ENCODE measurements at places on chromosomes 1 and 21.
A peak's percentile ranks its signal among the peaks of the same experiment; 100 is the strongest.

GRCh38 chr1:109527846-109528695 lies 11.6 kb upstream of the GPR61 start:
- no peak for DNase-seq

GRCh38 chr1:59638231-59638711 lies 176.5 kb upstream of the HOOK1 start:
- no peak for DNase-seq

DNA sequence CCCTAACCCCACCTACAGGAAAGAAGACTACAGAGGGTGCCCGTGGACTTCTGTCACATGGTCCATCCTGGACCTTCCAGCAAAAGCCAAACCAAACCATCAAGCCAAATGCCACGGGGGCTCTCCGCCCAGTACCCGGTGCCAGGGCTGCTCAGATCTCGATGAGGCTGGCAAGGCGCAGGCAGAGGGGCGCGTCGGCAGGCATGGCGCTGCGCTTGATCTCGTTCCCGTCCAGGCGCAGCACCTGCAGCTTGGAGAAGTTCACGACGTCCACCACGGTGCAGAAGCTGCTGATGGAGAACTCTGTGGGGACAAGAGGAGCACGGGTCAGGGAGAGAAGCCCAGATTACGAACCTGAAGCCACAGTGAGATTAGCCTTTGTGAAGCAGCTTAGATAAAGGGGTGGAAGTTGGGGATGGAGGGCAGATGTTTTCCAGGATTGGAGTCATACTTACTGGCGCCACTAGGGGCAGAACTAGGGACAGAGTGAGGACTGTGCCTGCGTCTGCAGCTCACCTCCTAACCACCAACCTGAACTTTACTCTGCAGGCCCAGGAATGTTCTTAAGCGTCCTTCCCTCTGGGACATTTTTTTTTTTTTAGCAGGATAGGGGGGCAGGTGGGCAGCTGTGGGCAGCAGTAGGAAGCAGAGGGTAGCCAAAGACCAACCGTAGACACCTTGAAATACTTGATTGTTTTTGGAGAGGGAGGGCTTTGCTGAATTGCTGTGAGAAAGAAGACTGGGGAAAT lies 8.6 kb downstream of the FMOD start:
- peak; percentile 38 for DNase-seq

- DNase-seq: no peak
Observed at GRCh38 chr1:154971341-154971998, 923 bp upstream of the SHC1 start.

GRCh38 chr1:224730965-224731364 lies 114.8 kb downstream of the CNIH3 start:
- no peak for DNase-seq

GRCh38 chr1:231807541-231807940 lies 181.0 kb downstream of the DISC1 start:
- no peak for DNase-seq

GRCh38 chr1:108661030-108661609 lies at the start of gene HENMT1:
HENMT1 (minus strand) TSS chr1:108661093; CDS start chr1:108659884, 1,209 bp downstream.
- peak; percentile 69 for DNase-seq

DNA sequence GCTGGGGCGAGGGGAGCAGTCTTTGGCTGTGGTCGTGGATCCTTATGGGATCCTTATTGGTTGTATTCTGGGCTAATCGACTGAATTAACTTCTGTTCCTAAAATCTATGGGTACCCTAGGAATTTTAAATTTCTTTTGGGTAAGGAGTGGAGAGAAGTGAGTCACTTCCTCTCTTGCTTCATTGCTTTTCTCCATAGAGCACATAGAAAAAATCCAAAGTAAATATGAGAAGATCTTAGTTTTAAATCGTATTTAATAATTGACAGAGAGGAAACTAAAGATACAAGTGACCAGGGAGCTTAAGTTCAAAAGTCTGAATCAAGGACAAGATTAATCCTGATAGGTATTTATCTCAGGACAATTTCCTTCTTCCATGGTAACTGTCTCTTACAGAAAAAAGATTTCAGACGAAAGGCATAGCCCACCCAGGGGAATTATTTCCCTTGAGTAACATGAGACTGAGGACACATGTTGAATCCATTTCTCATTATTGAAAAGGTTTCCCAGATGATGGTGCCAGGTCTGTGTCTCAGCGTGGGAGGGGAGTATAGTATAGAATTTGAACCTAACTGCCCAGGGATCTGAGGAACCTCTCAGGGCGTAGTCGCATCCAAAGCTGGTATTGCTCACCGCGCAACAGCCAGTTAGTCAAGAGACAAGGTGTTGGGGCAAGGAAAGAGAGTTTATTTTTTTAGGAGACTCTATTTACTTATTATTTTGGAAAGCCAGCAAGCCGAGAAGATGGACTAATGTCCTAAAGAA lies 28.7 kb upstream of the FASLG start:
- DNase-seq: no peak

DNA sequence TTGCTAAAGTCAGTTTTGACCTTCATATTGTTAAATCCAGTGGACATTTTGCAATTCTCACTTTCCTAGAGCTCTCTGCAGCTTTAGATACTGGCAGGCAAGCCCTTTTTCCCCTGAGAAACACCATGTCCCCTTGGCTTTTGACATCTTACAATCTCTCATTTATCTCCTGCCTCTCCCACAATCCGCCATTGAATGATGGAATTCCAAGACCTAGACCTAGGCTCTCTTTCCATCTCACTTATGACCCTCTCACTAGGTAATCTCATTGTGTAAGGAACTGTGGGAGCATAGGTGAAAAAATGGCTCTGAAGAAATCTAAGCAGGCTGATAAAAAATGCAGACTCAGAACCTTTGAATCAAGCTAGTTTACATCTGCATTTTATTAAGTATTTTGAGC lies 2.0 kb downstream of the KYAT3 start:
- DNase-seq: no peak

DNA sequence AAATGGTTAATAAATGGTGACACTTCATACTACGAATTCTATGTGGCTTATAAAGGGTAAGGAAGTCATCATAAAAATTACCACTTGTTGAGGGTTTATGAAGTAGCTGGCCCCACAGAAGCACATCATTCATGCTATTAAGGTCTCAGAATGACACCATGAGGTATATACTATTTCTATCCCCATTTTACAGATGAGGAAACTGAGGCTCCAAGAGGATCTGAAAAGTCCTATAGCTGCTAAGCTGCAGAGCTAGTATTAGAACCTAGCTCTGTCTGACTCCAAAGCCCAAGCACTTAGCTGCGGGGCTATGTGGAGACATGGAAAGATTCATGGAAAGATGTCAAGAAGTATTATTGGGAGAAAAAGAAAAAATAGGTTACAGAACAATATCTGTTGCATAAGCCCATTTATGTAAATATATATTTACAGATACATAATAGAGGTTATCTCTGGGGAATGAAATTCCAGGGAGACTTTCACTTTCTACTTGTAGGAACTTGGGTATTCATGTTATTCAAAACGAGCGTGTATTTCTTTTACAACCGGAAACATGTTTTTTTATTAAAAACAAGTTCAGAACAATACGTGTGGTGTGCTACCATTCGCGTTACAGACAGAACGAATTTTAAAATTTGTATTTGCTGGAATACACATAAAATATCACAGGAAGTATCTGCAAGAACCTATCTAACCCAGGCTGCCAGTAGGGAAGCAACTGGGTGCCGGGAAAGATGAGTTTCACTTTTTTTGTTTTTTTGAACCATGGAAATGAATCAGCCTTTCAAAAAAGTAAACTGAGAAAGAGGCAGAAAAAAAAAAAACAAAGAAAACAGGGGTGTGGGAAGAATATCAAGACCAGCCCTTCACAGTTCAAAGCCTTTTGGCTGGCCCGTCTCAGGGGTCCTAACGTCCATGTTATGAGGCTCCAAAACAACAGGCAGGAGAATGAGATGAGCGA lies 13.4 kb downstream of the SPOCD1 start:
- no peak for DNase-seq

GRCh38 chr1:163171826-163172225 lies 30.9 kb downstream of the RGS5 start:
- no peak for DNase-seq

- peak; percentile 91 for DNase-seq
Observed at GRCh38 chr1:27668808-27669723, 2.9 kb downstream of the IFI6 start.

DNA sequence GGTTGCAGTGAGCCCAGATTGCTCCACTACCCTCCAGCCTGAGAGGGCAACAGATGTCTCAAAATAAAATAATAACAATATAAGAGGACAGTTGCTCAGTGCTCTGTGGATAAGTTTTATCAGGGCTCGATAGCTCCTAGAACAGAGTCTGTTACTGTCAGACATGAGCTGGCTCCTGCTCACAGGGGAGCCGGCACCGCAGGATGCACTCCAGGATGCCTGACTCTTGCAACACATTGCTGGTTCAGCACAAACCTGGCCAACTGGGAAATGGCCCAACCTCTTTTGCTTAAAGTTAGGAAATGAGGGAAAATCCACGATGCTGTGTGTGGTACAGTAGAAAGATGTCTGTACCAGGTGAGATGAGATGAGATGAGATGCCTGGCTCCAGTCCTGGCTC lies 5.8 kb upstream of the CTSE start:
- no peak for DNase-seq

- DNase-seq: no peak
Observed at GRCh38 chr1:192703283-192704206, 67.6 kb downstream of the RGS13 start.

- DNase-seq: no peak
Observed at GRCh38 chr1:147651466-147651865, 18.9 kb downstream of the ACP6 start.

- DNase-seq: no peak
Observed at GRCh38 chr1:247352175-247352574, 20.5 kb upstream of the ZNF496 start.

GRCh38 chr1:6783221-6783620 lies 2.0 kb upstream of the CAMTA1 start:
- DNase-seq: no peak

DNA sequence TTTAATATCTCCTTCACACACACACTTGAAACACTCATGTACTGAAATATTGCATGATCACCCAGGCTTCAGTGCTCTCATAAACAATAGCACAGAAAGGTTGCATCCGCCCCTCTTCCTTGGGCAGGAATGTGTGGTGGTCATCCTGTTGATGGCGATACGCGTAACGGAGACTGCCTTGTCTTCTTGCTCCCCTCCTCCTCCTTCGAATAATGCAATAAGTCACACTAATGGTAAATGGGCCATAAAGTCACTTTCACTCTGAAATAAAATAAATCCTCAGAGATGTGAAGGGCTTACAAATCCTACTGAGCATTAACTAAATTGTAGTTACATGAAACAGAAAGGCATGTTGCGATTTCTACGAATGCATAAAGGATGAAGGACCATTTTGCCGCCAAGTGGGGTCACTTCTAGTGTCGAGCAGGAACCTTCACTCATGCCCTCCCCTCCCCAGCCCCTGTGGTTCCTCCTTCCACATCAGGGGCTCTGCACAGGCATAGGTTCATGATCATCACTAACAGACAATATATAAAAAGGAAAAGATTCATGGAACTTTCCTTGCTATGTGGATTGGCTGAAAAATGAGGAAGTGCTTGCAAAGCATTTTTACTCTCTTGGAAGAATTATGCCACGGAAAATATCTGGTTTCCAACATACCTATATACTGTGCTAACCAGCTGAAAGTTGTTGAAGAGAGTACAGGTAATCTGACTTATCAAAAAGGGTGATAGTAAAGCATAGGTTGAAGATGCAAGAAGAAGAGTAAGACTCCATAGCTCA lies 1.2 kb upstream of the PGBD5 start:
- DNase-seq: no peak

- DNase-seq: no peak
Observed at GRCh38 chr1:53633073-53633704, 105.8 kb downstream of the GLIS1 start.

GRCh38 chr1:172478485-172478884 lies 34.6 kb upstream of the PIGC start:
- DNase-seq: no peak

DNA sequence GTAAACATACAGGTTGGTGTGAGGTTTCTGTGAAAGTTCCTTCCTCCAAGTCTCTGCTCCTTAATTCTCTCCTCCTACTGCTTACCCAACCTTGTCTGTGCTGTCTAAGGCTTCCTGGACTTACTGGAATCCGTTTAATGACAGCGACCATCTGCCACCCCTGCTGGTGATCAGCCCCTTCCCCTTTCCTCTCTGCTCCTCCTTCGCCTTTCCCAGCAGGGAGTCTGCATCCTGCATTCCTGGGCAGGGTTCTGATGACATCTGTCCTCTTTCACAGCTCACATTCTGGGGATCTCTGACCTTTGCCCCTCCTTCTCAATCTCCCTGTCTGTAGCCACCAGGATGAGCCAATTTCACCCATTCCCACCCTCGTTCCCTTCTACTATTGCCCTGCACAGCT lies 66.5 kb downstream of the KIRREL1 start:
- no peak for DNase-seq

DNA sequence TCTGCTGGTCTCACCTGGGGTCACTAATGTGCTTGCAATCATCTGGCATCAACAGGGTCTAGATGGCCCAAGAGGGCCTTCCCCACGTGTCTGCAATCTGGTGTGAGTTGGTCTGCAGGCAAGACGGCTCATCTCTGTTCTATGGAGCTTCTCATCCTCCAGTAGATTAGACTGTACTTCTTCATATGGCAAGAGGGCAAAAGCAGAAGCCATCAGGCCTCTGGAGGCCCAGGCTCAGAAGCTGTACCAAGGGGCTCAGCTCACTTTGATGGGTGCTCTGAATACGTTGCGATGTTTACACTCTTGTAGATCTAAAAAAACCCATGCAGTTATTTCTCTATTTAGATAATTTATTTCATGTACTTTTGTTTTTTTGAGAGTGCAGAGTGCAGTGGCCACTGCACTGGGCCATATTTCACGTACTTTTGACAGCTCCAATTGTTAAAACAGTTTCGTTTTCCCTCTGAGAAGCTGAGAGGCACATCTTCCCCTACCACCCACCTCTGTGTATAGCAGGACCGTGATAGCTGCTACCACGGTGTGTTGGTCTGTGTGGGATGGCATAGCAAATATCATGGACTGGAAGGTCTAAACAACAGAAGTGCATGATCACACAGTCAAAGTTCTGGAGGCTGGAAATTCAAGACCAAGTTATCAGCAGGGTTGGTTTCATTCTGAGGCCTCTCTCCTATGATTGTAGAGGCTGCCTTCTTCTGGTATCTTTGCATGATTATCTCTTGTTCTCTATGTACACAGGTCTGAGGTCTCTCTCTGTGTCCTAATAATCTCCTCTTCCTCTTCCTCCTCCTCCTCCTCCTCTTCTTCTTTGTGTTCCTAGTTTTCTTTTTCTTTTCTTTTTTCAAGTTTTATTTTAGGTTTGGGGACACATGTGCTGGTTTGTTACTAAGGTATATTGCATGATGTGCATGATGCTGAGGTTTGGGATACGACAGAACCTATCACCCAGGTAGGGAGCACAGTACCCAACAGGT lies 17.0 kb downstream of the CITED4 start:
- DNase-seq: no peak

GRCh38 chr1:117682372-117682771 lies 76.5 kb downstream of the TENT5C start:
- DNase-seq: no peak

- DNase-seq: no peak
Observed at GRCh38 chr1:9654051-9654833, 2.7 kb downstream of the PIK3CD start.

- no peak for DNase-seq
Observed at GRCh38 chr1:195965475-195965874, 642.8 kb downstream of the KCNT2 start.

Measured in T-helper 9 cell (primary cell).